ENCODE measurements at places on chromosomes 13 and 19. TPM values are rescaled to one million over a fixed set of nuclear protein-coding genes. Genes with fewer than 3 reads are reported as not detected.
A peak's percentile ranks its signal among the peaks of the same experiment; 100 is the strongest.

DNA sequence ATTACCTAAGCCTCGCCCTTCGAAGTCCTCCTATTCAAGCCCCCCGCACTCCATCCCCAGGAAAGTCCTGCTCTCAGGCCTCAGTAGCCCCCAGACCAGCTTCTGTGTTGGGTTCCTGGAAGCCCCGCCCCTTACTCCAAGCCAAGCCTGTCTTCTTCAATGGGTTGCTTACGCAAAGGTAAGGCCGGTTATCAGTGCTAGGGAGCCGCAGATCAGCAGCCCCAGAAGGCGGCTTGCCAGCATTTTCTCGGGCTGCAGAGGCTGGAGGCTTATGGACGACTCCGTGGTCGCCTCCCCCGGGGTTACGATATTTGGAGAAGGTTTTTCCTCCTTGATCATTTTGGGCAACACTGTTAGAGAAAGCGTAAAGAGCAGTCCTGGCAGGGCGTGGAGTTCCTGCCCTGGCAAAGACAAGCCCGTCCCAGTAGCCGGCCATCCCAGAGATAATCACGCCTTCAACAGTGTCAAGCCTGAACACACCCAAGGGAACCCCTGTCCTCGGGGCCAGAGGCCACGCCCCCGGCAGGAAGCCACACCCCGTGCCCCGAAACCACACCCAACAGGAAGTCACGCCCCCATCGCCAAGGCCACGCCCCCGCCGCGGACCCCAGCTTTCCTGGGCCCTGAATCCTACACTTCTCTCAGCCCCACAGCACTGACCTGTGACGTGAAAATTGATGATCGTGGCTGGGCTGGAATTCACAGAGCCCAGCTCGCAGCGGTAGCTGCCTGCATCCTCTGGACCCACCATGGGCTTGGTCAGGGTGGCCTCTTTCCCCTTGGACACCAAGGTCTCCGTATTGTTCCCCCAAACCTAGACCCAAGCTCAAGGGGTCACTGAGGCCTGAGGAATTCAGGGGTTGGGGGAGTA is 954 bp upstream of the RASIP1 start:
- DNase-seq, result no peak

- no peak for DNase-seq
Measured at GRCh38 chr13:36746051-36746450, 72.2 kb downstream of the SERTM1 start.

- DNase-seq, result no peak
Measured at GRCh38 chr19:3976495-3977241, 5.8 kb upstream of the DAPK3 start.

GRCh38 chr13:21637296-21637695 is 33.3 kb upstream of the MICU2 start:
- DNase-seq, result no peak

DNA sequence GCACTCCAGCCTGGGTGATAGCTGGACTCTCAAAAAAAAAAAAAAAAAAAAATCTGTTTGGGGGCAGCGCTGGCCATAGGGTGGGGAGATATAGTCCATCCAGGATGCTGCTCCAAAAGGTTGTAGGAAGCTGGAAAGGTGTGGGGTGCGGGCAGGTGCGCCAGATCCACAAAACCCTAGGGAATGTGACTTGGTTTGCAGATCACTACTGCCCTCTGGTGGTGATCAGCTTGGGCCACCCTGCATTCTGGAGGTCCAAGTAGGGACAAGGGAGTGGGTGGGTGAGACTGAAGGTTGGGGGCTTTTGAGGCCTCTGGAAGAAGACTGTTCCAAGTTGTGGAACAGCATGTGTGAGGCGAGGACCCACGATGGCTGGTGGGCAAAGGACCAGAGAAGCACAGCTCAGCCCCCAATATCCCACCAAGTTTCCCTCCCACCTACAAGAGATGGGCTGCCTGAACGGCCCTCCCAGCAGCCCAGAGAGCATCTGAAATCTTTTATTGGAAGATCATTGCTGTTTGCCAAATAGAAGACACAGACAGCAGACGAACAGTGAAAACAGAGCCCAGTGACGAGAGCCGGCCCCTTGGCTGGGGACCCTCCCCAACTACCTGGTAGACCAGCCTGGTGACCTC is 10.4 kb upstream of the TYK2 start:
- no peak for DNase-seq

DNA sequence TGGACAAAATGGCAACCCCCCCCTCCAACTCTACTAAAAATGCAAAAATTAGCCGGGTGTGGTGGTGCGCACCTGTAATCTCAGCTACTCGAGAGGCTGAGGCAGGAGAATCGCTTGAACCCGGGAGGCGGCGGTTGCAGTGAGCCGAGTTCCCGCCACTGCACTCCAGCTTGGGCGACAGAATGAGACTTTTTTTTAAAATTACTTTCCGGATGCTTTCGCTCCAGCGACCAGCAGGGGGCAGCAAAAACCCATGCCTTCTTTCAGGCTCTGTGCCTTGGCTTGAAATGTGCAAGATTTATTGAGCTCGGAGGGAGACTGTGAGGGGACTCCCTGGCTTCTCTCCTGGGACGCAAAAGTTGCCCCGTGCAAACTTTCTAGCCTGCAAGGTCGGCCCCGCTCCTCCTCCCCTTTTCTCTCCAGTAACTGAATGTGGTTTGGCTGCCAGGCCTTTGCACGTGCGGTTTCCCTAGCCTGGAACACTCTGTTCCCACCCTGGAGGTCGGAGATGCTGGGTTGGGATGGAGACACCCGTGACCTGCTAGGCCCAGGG is 61.4 kb upstream of the NFIC start:
- DNase-seq, result no peak

DNA sequence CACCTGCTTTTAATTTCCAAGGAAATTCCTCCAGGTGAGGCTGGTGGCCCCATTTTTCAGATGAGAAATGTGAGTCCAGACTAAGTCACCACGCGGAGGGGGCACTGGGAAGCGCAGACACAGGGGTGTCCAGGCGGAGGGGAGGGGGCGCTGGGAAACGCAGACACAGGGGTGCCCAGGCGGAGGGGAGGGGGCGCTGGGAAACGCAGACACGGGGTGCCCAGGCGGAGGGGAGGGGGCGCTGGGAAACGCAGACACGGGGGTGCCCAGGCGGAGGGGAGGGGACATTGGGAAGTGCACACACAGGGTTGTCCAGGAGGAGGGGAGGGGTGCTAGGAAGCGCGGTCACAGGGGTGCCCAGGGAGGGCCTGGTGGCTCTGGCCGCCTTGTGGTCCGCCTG is 3.5 kb downstream of the GRK1 start:
- no peak for DNase-seq

DNA sequence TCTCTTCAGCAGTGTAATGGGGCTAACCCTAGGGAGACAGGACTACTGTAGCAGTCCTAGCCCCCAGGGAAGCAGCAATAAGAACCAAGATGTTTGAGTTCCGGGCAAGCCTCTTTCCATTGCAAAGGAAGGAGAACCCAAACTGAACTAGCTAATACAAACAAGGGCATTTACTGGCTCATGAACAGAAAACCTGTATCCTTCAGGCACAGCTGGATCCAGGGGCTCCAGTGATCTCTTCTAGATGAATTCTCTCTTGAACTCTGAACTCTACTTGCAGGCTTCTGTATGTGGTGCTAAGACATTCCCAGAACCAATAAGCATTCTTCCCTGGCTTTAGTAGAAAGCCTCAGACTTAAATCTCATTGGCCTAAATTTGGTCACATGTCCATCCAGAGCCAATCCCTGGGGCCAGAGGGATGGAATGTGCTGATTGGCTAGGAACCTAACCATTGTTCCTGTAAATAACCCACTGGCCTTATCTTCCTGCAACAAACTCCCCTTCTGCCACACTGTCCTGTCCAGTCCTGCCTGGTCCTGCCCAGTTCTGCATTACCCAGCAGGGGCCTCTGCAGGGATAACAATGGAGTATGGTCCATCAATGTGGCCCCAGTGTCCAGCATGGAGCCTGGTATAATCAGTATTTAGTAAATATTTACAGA is 3.9 kb upstream of the PODNL1 start:
- DNase-seq, result no peak

- no peak for DNase-seq
Measured at GRCh38 chr13:25281193-25281934, 5.9 kb downstream of the MTMR6 start.

GRCh38 chr13:64912141-64912540 is 2318.0 kb downstream of the PCDH9 start:
- DNase-seq, result no peak

DNA sequence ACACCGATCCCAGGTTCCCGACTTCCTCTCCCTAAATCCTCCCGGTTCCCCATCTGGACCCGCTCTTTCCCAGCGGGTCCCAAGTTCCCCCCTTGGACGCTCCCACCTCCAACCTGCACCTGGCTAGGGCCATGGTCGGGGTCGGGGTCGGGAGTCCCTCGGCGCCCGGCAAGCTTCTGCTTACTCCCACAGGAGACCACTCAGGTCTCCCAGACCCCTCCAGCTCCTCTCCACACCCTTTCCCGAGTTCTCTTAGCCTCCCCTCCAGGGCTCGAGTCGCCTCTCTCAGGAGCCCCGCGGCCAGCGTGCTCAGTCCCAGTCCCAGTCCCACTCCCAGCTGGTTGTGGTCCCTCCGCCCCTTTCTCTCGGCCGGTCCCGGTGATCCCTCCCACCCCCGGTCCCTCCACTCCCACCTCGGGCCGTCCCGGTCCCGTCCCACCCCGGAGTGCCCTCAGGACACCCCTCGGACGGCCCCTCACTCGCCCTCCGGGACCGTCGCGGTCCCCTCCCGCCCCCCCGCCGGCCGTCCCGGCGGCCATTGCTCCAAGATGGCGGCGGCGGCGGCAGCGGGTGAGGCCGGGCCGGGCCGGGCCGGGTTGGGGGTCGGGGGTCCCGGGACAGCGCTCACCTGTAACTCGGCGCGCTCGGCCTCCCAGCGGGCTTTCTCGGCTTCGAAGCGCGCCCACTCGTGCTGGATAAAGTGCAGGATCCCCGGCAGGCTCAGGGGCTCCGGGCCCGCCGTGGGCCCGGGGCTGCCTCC is at the start of gene FKRP:
Gene FKRP (plus strand): TSS at position 537 of the 760 bp plus-strand sequence. CDS start 9,394 bp downstream, outside the sequence.
- no peak for DNase-seq

DNA sequence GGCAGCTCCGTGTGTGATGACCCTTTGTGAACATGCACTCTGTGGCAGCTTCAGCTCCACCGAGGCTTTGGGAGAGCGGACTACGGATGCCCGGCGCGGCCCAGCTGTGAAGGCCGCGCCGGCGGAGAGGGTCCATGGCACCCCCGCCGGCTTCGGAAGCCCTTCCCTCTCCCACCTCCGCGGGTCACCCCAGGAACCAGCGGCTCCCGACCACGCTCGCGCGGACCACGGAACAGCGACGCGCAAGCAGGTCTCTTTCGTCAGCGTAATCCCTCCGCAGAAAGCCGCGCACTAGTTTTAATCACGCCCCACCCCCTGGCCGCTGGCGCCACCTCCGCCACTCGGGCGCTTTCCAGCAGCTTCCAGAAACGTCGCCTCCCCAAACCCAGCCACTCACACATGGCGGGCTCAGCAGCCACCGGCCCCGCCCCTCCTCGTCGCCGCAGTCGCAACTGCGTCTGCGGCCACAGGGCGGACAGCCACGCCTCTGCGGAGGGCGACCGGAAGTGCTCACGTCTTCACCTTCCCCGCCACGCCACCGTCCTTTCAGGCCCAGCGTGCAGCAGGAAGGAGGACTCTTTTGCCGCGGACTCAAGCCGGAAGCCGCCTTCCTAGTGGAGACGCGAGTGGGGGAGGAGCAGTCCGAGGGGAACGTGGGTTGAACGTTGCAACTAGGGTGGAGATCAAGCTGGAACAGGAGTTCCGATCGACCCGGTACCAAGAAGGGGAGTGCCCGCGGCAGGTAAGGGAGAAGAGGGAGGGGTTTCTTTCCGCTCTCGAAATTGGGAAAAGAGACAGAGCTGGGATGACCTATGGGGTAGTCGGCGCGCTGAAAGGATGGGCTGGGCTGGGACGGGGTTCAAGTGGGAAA is at the start of gene USPL1:
Gene USPL1 (plus strand): TSS at position 606 of the 871 bp plus-strand sequence. CDS start 3,221 bp downstream, outside the sequence.
- peak; percentile 97 for DNase-seq

GRCh38 chr19:17872251-17873001 is 681 bp downstream of the SLC5A5 start:
- no peak for DNase-seq

GRCh38 chr13:105144936-105145335 is 1390.5 kb downstream of the EFNB2 start:
- no peak for DNase-seq

GRCh38 chr13:46113596-46113995 is 8.8 kb upstream of the CPB2 start:
- no peak for DNase-seq

DNA sequence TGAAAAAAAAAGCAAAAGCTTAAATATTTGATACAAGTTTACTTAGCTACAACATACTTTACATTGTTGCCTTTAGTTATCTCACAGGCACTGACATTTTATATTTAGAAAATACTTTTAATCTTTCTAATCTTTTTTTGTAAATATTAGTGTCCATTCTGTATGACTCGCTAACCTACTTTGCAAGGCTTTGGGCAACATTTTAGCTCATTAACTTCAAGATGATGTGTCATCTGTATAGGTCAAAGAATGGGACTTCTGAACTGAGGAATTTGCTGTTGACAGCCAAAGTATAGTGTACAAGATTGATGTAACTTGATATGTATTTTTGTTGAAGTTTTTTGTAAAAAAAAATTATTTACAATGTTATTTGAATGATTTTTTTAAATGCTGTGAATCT is 2.7 kb upstream of the C1QTNF9 start:
- DNase-seq, result no peak

DNA sequence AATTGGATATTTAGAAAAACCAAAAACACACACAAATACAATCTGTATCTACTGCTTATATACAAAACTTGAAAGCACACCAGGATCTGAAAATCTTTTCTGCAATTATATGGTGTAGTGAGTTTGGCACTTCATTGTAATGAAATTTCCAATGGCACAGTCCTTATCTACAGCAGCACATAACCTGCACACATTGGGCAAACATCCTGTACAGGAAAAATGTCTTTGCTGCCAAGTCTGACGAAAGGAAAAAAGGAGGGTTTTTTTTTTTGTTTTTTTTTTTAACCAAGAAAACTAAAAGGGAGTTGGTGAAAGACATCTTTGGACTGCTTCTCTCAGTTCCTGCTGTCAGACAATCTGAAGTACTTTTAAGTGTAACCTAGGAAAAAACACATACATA is 107.8 kb downstream of the FOXO1 start:
- DNase-seq, result no peak

- no peak for DNase-seq
Measured at GRCh38 chr13:32047793-32048192, 16.2 kb downstream of the FRY start.

- no peak for DNase-seq
Measured at GRCh38 chr19:49335071-49335783, at the start of gene CD37. CD37 (plus strand) TSS chr19:49335406; CDS start chr19:49335541, 135 bp downstream.

- no peak for DNase-seq
Measured at GRCh38 chr13:43133792-43134191, 110.4 kb downstream of the DNAJC15 start.

The ZNF331 gene
- polyA plus RNA-seq, result 16.6 TPM

The PHF11 gene
- polyA plus RNA-seq, result 52.5 TPM

The FGF22 gene
- 0.19 TPM for polyA plus RNA-seq

The SGCG gene
- polyA plus RNA-seq, result 3.8 TPM

The PABPC3 gene
- polyA plus RNA-seq, result 1.0 TPM

The MED4 gene
- polyA plus RNA-seq, result 75.7 TPM

The IZUMO4 gene
- 6.8 TPM for polyA plus RNA-seq

The NECTIN2 gene
- 139 TPM for polyA plus RNA-seq

The ADAT3 gene
- 2.0 TPM for polyA plus RNA-seq

The CAMSAP3 gene
- polyA plus RNA-seq, result 14.6 TPM

The GNA15 gene
- 2.2 TPM for polyA plus RNA-seq

The LGALS7B gene
- polyA plus RNA-seq, result 1.7 TPM

Measured in left renal pelvis (tissue), 4 donors.